ENCODE measurements at places on chromosomes 6 and 20.
A peak's percentile ranks its signal among the peaks of the same experiment; 100 is the strongest.

DNA sequence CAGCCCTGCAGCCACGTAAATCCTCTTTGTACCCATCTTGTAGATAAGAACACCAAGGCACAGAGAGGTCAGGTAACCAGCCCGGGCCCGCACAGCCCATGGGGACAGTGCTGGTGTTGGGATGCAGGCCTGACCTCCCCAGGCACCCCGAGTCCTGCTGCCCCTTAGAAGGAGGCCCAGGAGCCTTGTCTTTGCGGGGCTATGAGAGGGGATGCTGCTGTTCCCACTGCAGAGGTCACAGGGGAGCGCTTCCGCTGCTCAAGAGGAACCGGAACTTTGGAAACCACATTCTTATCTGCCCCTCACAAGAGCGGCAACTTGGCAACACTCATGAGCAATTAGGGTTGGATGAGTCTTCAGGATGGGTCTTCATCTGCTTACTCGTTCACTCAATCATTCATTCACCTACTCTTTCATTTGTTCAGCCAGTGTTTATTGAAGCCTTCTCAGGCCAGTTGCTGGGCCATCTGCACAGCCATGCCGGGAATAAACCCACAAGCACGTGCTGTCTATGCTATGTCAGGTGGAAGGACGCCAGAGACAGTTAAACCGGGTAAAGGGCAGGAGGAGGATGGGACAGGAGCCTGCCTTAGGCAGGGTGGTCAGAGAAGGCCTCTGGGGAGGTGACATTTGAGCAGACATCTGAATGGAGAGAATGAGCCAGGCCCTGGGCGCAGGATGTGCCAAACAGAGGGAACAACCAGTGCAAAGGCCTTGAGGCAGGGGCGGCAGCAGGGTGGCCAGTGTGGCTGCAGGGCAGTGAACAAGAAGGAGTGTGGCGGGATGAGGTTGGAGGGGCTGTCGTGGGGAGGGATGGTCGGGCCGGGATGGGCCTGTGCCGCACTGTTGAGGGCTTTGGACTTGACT, 60.8 kb downstream of the RBM38 start:
- DNase-seq = no peak

DNA sequence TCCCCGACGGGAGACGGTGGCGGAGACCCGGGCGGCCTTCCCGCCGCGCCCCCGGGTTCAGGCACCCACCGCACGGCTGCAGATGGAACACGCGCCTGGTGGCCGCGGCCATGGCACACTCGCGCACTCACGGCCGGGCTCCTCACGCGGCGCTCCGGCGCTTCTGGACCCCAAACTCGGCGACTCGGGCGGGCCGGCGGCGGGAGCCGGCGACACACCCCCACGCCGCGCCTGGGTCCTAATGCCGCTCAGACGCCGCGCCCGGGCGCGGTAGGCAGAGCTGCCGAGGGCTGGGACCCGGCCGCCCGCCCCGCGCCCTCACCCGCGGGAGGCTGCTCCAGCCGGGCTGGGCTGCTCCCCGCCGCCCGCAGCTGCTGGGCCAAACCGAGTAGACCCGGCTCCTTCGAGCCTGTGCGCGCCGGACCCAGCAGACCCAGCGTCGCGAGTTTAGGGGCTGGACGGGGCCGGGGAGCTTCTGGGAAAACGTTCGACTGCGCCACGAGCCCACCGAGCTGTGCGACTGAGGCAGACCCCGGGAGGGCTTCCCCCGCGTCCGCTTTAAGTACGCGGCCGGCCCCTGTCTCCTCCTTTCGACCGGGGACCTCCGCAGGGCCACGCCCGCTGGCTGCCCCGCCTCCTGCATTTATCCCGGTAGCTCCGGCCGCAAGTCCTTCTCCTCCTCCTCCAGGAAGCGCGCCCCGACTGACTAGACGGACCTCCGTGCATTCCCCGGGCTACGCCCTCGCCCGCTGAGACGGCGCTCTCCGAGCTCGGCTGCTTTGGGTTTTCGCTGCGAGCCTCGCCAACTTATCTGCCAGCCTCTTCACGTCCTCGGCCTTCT, at the start of gene SLC4A11:
TSS of gene SLC4A11 (minus strand) at position 165 of the 841 bp plus-strand sequence. CDS start at position 112, 53 bp downstream.
- DNase-seq = peak; percentile 91

DNA sequence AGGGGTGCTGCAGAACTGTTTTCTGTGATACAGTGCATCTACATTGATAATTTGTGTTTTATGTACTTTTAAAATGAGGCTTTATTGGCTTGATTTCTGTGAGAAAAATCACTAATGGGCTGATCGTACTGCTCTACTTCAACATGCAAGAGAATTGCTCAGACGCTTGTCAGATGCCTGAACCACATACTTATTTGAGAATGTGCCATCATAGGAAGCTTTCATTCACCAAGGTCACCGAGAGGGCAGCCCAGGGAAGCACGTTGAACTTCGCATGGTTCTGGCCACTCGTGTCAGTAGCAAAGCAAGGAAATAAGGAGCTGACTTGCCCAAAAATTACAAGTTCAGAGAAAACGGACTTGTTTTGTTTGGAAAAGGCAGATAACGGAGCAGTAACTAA, 168.5 kb upstream of the AKAP12 start:
- DNase-seq = no peak

DNA sequence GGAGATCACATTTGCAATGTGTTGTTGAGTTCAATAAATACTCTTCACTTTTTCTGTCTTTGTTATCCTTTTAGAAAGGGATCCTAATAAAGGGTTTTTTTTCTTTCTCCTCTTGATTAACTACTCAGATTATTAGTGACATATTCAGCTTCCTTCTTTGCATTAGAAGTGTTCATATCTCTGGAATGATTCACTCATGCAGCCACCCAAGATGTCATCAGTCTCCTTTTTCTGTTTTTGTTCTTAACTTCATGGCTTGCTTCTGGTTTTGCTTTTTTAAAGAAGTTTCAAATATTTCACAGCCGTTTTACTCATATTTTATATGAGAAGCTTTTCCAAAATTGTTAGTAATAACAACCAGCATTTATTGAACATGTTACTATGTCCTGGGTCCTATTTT, 187.6 kb downstream of the TMEM242 start:
- no peak for DNase-seq

GRCh38 chr20:5657190-5657875, 92.9 kb upstream of the SHLD1 start:
- DNase-seq = peak; percentile 19

- DNase-seq = no peak
These were observed 51.2 kb upstream of the RANBP9 start for GRCh38 chr6:13762611-13763441.

- peak; percentile 55 for DNase-seq
These were observed 326.7 kb upstream of the CNR1 start for GRCh38 chr6:88492824-88493223.

DNA sequence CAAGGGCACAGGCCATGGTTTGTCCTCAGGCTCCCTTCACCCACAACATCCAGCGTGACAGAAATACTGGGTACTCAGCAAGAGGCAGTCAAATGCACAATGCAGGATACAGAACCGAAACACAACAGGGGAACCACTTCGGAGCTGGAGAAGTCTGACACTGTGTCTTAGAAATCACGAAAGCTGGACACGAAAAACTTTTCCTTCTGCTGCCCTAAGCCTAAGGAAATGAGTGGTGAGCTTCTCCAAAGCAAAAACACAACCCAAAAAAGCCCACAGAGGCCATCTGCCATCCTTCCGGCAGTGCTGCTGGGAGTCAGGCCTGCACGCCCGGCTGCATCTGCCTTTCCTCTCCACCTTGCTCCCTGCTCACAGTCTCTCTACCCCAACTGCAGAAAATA, 106.3 kb downstream of the SLC23A2 start:
- DNase-seq = no peak

DNA sequence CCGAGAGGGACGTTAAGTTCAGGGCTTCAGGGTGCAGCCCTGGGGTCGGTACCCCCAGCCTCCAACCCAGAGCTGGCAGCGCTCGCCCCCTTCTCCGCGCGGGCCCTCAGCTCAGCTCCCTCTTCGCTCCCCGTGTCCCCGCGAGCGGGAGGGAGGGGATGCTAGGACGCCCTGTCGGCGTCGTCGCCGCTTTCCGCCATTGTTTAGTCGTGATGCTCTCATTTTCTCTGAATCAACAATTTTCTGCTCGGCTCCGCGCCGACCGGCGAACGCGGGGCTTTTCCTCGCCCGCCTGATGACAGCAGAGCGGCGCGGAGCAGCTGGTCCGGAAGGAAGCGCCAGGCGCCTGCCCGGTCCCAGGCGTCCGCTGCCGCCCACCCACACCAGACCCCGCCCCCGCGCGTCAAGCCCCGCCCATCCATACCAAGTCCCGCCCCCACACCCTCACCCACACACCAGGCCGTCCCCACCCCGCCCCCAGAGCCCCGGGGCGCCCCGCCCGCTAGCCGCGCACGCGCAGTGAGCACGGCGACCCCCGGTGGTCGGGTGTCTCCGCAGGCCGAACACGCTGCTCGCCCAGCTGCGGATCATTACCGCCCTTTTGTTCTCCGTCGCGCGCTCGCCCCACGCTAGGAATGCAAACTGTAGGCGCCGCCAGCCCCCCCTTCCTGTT, 50.1 kb upstream of the SLC32A1 start:
- DNase-seq = no peak

DNA sequence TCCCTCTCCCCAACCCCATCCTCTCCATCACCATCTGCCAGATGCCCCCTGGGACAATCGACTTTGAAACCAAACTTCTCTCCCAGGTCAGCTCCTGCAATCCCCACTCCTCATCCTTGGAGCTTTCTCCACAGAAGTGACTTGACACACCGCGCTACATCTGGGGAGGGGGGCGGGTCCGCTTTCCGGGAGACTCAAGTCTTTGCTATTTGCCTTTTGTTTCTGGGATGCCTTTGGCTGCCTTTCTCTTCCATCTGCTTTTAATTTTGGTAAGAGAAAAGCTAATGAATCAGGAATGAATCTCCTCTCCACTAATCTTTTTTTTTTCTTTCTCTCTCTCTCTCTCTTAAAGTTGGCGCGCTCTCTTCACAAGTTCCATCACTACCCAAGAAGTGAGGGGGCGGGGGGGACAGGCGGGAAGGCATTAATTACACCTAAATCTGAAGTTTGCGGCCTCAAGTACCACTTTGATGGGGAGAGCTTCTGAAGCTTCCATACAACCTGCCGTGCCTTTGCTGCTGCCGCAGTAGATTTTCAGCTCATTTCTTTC, 664 bp upstream of the TPBG start:
- no peak for DNase-seq

- DNase-seq = peak; percentile 76
These were observed 133.3 kb downstream of the ELOVL4 start for GRCh38 chr6:79813854-79814709.

GRCh38 chr6:22155551-22155950, 141.3 kb downstream of the PRL start:
- DNase-seq = no peak

DNA sequence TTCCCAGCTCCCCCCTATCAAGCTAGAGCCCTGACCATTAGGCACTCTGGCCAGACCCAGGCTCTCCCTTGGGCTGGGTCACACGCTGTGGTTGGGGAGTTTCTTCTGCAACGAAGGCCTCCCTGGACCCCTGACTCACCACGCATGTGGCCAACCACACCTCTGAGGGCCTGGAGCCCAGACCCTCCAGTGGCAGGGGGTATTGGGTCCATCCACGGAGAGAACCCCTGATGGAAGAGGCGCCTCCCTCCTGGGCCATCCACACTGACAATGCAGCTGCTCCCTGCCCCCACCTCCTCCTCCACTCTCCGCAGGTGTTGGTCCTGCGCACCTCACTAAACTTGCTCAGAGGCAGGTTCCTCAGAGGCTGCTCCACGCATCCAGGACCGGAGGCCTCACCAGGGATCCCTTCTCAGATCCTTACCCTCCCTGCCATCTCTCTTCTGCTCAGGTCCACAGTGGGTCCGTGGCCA, 125.4 kb downstream of the RNASET2 start:
- no peak for DNase-seq

DNA sequence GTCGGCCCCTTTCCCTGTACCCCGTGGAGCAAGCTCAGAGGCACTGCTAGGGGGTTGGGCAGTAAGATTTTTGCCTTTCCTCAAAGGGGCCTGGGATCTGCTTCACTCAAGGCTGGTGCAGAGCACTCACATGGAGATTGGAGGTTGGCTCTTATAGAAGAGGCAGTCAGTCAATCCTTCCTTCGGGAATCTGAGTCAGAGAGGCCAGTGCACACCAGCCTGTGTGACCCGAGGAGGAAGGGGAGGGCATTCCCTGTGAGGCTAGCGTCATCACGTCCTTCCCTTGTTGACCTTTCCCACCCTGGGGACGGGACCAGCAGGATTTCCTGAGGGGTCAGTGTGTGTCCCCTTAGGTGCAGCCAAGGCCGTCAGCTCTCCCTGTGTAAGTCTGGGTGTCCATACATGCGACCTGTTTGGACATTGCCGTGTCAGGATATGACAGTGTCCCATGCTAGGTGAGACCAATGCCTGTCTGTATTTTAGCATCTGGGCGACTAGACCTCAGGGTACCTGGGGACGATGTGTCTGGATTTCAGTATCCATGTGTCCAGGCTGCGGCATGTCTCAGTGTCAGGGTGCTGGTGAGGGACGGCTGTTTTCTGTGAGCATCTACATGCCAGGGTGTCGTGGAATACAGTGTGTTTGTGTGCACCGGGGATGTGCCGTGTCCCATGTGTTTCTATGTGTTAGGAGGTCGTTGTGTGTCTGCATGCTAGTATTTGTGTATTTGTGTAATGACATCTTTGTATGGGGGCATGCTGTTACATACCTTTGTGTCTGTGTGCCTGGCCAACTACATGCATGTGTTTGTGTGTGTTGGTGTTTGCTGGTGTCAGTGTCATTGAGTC, 2.8 kb upstream of the ZNF512B start:
- no peak for DNase-seq

- DNase-seq = no peak
These were observed 24.9 kb upstream of the PCMTD2 start for GRCh38 chr20:64230461-64231145.

GRCh38 chr20:15422966-15423365, 1085.6 kb upstream of the FLRT3 start:
- DNase-seq = no peak

- no peak for DNase-seq
These were observed 357.9 kb upstream of the AGPAT4 start for GRCh38 chr6:161631676-161632194.

DNA sequence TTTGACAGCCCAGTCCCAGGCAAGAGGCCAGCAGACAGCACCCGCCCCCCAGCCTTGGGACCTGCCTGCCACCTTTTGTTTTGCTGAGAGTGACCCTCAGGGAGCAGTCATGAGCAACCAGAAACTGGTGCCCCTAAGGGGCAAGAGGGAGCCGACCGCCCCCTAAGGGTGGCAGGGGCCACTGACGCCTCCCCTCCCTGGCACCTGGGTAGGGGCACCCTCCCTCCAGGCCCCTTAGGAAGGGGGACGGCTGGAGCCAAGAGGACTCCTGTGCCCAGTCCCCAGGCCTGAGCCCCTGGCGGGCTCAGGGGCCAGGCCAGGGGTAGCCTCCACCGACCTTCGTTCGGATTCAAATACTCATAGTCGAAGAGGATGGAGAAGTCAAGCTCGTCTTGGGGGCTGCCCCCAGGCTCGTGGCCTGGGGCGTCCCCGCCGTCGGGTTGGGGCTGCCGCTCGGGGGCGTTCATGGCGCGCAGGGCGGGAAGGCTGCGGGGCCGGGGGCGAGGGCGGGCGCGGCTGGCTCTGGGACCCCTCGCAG, 417 bp downstream of the NFATC2 start:
- DNase-seq = no peak

DNA sequence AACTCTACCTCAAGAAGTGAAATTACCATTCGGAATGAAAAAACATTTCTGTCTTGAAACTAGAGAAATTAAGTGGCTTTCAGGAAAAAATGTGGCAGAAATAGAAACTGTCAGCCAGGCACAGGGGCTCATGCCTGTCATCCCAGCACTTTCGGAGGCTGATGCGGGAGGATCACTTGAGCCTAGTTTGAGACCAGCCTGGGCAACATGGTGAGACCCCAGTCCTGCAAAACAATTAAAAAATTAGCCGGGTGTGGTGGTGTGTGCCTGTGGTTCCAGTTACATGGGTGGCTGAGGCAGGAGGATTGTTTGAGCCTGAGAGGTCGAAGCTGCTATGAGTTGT, 7.1 kb upstream of the TMEM181 start:
- DNase-seq = no peak

GRCh38 chr6:99119109-99120031, 171.6 kb upstream of the FBXL4 start:
- DNase-seq = peak; percentile 74
